GM04503 (cell line): ENCODE measurements at places on chromosomes 5 and 9.

DNA sequence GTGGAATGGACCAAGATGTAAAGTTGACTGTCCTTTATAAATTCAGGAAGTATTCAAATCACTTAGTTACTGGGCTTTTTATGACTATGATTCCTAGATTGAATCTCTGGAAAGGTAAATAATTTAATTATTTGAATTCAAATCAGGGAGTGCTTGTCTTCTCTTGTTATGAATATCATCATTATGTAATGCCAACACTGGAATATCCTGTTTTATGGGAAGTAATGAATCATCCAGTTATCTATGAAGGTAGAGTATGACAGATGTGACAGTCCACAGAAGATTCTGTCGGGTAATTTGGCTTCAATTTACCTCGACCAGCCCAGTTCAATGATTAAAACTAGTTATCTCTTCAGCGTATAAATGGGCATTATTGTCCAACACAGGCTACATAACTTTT lies 141.0 kb upstream of the NUDT12 start:
- no peak for DNase-seq

DNA sequence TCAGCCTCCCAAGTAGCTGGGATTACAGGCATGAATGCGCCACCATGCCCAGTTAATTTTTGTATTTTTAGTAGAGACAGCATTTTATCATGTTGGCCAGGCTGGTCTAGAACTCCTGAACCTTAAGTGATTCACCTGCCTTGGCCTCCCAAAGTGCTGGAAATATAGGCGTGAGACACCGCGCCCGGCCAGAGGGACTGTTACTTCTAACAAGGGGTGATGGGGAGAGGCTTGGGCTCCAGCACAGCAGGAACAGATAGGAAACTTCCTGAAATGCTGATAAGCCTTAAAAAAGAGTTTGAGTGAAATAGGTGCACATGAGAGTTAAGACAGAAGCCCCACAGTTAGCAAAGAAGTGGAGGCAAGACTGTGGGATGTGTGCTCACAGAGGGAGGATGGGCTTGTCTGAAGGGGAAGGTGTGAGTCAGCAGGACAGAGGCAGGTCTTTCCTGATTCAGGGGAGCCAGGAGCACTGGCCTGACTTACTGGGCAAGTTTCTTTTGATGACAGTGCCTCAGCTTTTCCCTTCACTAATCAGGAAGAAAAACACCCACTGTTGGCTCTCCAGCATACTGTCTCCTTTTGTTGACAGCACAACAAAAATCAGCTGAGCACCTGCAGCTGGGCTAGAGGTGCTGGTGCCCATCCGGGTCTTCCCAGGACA lies 68.4 kb downstream of the RAD23B start:
- DNase-seq = no peak

GRCh38 chr9:116935149-116935897 lies 248.2 kb downstream of the TRIM32 start:
- DNase-seq = no peak

GRCh38 chr9:113614843-113615648 lies 151.5 kb downstream of the RGS3 start:
- peak; percentile 32 for DNase-seq

DNA sequence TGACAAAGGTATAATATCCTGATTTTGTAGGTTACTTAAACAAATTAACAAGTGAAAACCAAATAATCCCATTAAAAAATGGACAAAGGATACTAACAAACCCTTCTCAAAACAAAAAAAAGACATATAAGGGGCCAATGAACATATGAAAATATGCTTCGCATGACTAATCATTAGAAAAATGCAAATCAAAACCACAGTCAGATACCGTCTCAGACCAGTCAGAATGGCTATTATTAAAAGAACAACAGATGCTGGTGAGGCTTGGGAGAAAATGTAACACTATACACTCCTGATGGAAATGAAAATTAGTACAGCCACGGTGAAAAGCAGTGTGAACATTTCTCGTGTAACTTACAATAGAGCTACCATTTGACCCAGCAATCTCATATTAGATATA lies 1542.2 kb upstream of the CDH9 start:
- no peak for DNase-seq

GRCh38 chr5:141484310-141484640 lies 555 bp upstream of the PCDHGC4 start:
- DNase-seq = no peak

GRCh38 chr9:98010445-98010844 lies 27.3 kb downstream of the ANP32B start:
- DNase-seq = no peak
